ENCODE measurements at places on chromosomes 16 and 17.

GRCh38 chr17:69430488-69430887 lies 16.0 kb downstream of the MAP2K6 start:
- no peak for DNase-seq

- DNase-seq = no peak
Measured at GRCh38 chr16:23847948-23848347, 12.2 kb downstream of the PRKCB start.

DNA sequence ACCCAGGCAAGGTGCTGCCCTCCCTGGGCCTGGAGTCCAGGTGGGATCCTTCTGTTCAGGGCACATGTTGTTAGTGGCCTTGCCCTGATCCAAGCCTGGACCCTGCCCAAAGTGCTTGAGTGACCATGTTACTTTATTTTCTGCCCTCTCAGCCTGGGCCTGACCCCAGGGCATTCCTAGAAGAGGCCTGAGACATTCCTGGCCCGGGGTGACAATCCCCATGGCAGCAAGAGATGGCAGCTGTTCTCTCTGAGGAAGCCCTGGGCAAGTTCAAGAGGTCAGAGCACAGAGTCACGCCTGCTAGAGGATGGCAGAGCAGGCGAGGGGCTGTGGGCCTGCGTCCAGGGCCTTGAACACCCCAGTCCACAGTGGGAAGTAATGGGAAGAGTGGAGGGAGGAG lies 5.0 kb downstream of the CDH16 start:
- no peak for DNase-seq

GRCh38 chr16:85588562-85589503 lies 24.3 kb upstream of the GSE1 start:
- no peak for DNase-seq

- no peak for DNase-seq
Measured at GRCh38 chr16:82439678-82440293, 187.0 kb upstream of the CDH13 start.

DNA sequence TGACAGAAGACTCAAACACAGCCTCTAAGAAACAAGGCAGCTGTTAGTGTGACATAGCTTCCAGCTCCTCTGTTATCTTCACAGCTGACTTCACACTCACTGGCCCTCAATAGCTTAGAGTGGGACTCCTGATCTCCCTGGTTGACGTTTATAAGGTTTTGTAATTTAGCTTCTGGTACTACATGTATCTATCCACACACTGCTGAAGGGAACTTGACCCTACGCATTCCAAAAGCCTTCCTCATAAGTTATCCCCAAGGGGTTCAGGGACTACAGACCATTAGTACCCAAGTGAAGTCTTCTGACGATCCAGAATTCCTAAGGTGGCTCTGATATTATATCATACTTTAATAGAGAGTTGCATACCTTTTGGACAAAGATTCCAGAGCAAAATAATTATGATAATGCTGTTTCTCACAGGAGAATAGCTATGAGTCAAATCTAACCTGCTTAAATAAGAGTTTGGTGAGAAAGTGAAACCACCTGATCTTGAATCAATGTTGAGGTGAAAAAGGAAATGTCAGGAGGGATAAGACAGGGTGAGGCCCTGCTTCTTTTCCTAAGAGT lies 14.5 kb downstream of the ACACA start:
- DNase-seq = no peak

GRCh38 chr16:68086336-68086841 lies 1.2 kb downstream of the NFATC3 start:
- no peak for DNase-seq

- no peak for DNase-seq
Measured at GRCh38 chr17:62648251-62648955, 20.9 kb downstream of the MRC2 start.
